PC-3 (cell line): ENCODE measurements at places on chromosomes 3 and 15.

- DNase-seq, result no peak
These were observed 57.2 kb downstream of the OXNAD1 start for GRCh38 chr3:16322189-16322588.

- DNase-seq, result no peak
These were observed 3.8 kb downstream of the CX3CR1 start for GRCh38 chr3:39275963-39276593.

GRCh38 chr3:114745322-114746240 is 401.5 kb downstream of the ZBTB20 start:
- DNase-seq, result peak; percentile 42

- DNase-seq, result peak; percentile 36
These were observed 975 bp upstream of the FOXP1 start for GRCh38 chr3:71584394-71585011.

DNA sequence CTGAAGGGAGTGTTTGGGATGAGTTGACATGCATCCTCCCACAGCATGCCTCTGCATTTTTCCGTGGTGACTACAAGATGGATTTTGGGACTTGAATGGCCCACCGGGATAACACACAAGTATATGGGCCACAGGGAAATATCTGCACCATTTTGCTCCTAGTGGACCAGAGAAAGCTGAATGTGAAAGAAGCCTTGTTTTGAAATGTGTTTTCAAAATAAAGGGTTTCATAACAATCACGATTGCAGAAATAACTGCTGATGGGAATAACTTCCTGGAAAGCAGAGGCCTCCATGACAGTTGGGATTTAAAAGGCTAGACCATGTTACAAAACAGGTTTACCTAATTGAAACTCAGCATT is 77.5 kb upstream of the PRR23C start:
- no peak for DNase-seq

- peak; percentile 38 for DNase-seq
These were observed 332.1 kb downstream of the ARRDC4 start for GRCh38 chr15:98292442-98293240.

- DNase-seq, result no peak
These were observed 43.9 kb upstream of the IL12A start for GRCh38 chr3:159944781-159945180.

DNA sequence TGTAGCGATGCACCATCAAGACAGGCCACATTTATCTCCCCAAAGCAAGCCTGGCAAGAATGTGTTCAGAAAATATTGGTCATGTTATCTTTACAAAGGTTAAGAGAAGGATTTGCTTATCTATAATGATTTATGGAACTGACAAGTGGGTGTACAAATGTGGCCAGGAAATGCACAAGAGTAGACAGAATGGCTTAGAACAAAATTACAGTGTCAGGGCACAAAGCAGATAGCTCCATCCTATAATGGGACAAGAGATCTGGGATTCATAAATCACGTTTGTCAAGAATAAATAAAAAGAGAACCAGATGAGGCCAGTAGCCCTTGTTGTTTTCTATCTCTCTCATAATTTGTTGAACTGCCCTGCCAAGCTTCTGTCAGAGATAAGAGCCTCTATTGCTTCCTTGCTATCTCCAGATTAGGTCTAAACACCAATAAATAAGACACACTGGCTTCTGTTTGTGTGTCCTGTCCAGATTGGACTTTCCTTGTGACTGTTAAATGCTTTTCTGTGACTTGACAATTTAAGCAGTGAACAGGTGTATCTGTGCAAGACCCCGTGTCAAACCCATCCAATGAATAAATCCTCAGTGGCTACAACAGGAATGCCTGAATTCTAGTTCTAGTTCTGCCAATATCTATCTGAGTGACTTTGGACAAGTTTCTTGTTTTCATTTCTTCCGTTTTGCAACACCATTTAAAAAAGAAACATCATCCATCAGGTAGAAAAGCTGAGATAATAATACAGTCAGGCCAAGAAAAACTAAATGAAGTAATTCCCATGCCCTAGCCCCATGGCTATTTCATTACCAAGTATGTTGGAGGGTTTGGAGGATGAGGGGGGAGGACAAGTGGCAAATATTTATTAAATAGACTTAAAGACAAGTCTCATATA is 157.2 kb downstream of the DCLK3 start:
- no peak for DNase-seq

DNA sequence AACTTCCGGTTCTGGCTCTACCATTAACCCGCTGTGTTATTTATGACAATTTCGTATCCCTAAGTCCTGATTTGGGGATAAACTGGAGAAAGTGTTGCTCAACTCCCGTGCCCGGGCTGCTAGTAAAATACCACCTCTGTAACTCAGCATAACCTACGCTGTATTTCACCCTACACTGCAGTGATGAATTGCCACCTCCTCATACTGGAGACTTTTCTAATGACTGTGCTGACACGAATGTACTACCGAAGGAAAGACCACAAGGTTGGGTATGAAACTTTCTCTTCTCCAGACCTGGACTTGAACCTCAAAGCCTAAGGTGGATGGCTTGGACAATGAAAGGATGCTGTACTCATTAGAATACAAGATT is 16.5 kb downstream of the SLC51A start:
- no peak for DNase-seq

DNA sequence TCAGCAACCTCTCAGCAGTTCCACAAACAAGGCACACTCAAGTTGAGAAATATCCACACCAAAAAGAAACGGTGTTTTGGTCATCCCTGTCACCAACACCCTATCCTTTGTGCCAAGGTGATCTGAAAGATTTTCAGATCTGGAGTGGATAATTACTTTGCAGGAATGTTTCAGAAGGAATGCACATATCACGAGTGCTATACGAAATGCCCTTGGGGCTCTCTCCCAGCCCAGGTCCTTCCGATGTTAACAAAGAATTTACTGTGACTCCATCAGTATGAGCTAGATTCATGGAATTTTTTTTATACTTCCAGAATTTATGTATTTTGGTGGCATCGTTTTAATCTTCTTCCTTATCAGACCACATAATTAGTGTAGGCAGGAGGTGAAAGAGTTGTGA is 105.0 kb downstream of the GRM7 start:
- no peak for DNase-seq

GRCh38 chr15:40344631-40345120 is 3.9 kb upstream of the CCDC9B start:
- DNase-seq, result peak; percentile 69

GRCh38 chr15:62822228-62822627 is 220.3 kb upstream of the TPM1 start:
- no peak for DNase-seq

- no peak for DNase-seq
These were observed 438.8 kb upstream of the TGFBR2 start for GRCh38 chr3:30167541-30168011.

DNA sequence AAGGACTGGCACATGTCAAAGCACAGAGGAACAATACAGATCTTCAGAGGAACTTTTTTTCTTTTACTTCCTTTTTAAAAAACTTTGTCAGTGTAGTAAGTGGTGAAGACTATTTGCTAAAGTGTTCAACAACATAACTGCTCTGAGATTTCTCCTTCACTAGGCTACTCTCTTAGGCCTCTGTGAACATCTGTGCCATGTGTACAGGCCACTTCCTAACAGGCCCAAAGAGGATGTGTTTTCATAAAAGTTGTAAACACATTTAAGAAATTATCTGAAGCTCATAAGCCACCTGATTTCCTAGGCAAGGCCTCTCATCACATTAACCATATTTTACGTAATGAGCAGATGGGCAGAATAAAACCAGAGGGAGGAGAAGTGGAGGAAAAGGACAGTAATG is 235.4 kb downstream of the FHIT start:
- DNase-seq, result no peak

DNA sequence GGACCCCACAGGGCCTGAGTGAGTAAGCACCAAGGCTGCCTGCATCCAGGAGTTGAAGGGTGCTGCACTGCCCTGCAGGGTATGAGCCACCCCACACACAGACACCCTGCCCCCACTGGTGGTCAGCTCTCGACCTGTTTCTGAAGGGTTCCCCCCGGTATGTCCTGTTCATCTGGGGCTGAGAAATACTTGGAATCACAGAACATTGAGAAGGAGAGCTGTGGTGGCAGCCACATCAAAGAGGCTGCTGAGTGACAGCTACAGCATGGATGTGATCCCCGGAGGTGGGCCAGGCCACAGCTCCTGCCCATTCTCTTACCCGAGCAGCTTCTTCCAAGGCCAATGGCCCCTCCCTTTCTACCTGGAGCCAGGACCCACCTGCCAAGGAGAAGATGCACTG is 66.4 kb upstream of the PLXNA1 start:
- DNase-seq, result no peak

- DNase-seq, result no peak
These were observed 198.9 kb downstream of the KCNMB2 start for GRCh38 chr3:178735032-178735674.

DNA sequence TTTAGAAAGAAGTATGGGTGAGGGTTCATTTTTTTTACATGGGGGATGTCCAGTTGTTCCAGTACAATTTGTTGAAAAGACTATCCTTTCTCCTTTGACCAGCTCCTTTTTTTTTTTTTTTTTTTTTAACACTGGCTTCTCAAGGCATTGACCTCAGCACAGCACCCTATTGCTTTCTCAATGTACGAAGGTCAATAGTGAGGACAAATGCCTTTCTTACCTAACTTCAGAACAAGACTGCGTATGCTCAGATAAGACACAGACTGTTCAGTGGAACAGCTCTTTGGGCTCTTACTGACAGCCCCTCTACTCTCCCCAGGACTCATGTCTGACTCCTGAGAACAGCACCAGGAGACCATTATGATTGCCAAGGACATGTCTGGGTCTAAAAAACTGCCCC is 10.4 kb upstream of the CILP start:
- no peak for DNase-seq

DNA sequence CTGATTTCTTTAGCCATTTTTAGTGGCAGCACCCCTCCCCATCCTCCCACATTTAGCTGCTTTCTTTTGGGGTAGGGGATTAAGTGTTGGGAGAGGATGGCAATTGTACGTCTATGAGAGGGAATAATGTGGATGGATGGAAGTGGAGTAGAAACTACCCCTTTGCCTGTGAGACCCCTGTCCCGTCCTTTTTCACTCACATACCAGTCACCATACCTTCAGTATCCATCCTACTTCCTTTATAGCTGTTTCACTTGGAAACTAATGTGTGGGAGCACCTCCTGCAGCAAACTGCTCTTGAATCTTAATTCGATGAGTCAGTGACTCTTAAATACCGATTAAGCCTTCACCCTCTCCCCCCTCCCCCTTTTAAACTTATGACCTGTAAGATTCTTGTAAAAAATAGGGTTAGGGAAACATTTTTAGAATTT is 730 bp downstream of the SPRED1 start:
- DNase-seq, result peak; percentile 82

DNA sequence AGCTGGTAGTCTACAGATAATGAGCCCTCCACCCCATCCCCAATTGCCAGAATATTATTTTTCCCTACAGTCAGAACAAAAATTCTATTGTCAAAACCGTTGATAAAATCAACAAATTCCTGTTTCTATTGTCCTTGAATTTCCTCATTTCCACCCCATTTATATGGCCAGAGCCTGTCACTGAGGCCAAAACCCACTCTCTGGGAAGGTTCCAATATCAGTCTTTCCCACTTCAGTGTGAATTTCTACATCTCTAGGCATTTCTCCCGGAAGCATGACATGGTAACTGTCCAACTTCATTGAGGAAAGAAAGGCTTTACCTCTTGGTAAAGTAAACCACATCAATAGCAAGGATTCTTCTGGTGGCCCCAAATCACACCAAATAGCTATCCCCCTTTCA is 41.6 kb downstream of the C2CD4A start:
- DNase-seq, result no peak

GRCh38 chr15:93173369-93173768 is 84.4 kb upstream of the RGMA start:
- peak; percentile 63 for DNase-seq

DNA sequence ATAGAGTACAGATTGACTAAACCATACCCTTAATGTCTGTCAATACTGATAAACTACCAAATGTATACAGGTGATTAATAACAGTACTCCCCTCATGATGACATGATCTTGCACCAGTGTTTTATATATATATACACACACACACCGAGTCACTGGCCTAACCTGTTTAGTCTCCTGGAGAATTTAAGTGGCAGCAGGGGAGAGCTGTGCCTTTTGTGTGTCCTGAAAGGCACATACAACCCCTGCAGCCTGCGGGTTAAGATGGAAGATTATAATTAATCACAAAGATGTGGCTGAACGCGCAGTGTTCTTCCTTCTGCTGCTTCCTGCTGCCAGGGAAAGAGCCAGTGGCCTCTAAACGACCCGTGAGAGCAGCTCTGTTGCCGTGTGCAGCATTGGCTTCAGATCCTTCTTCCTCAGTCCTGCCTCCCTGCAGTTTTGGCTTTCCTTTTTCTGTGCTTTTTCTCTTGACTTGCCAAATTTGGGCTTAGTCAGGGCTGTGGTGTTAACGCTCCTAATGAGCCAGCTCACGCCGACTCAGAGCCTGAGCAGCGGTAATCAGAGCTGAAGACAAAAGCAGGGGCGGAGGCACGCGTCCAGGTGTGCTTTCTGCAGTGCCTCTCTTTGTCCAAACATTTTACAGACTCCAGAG is 42.5 kb upstream of the UBE3A start:
- peak; percentile 12 for DNase-seq

GRCh38 chr3:11671648-11672100 is 28.0 kb upstream of the VGLL4 start:
- DNase-seq, result peak; percentile 76

GRCh38 chr3:45929042-45929679 is 14.1 kb upstream of the CXCR6 start:
- DNase-seq, result peak; percentile 69

- DNase-seq, result no peak
These were observed 97.6 kb upstream of the RASGRP1 start for GRCh38 chr15:38662033-38662802.

DNA sequence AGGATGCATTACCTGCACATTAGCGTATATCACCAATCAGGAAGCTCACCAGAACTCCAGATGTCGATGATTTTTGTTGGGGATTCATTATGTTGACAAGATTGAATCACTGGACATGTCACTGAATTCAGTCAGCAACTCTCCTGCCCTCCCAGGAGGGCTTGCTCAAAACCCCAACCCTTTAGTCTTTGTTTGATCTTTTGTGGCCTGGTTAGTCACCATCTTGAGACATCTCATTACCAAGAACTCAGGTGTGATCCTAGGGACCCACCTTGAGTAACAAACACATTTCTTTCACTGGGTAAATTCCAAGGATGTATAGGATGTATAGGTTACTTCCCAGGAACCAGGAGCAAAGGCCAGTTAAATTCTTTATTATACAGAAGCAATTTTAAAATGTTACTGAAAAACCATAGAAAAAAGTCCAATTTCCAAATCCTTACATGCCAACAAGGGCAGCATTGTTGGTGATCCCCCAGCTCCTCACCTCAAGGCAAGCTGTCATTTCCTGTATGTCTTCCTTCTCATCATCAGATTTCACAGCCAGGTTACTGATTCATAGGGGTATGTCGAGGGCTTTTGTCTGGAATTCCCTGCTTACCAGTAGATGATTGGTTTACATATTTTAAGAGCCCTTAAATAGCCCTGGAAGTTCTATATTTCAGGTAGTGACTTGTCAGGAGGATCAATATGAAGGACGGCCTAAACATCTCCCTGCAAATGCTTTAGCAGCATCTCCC is 11.7 kb downstream of the SNRPN start:
- DNase-seq, result peak; percentile 49
